ENCODE measurements at places on chromosomes 3 and 15.

DNA sequence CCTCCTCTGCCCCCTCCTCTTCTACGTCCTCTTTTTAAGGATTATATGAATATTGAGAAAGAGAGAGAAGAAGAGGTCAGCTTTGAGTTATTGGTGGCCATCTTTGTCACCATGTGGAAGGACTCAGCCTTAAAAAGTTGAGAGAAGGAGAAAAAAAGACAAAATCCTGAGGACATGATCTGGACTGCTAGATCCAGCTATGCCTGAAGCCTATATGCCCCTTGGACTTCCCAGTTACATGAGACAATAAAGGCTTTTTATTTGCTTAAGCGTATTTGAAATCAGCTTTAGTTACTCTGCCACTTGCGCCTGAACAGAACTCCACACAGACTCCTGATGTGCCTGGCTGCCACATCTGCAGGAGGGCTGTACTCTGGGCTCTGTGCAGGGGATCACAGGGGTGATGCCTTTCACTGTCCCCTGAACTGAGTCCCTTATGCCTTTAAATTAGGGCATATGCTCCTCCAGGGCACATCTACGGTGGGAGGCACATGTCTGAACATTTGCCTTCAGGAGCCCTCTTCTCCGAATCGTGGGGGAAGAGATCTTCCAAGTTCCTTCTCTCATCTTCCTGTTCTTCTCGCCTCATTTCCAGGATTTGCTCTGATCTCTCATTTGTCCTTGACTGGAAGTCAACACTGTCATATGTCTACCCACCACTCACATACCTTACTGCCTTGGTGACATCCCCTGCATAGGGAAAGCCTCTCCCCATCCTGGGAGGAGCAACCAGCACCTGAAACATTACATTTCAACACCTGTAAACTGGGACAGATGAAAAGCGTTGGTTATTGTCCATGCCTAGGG lies 14.0 kb upstream of the PLA2G4E start:
- DNase-seq: no peak

DNA sequence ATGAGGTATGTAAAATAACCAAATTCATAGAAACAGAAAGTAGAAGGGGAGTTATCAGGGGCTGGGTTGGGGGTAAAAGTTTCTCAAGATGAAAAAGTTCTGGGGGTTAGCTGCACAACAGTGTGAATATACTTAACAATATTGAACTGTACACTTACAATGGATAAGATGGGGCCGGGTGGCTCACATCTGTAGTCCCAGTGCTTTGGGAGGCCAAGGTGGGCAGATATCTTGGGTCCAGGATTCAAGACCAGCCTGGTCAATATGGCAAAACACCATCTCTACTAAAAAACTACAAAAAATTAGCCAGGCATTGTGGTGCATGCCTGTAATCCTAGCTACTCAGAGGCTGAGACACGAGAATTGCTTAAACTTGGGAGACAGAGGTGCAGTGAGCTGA lies 274.3 kb downstream of the TJP1 start:
- DNase-seq: no peak

- no peak for DNase-seq
Measured at GRCh38 chr3:72896996-72897757, 9.3 kb downstream of the GXYLT2 start.

DNA sequence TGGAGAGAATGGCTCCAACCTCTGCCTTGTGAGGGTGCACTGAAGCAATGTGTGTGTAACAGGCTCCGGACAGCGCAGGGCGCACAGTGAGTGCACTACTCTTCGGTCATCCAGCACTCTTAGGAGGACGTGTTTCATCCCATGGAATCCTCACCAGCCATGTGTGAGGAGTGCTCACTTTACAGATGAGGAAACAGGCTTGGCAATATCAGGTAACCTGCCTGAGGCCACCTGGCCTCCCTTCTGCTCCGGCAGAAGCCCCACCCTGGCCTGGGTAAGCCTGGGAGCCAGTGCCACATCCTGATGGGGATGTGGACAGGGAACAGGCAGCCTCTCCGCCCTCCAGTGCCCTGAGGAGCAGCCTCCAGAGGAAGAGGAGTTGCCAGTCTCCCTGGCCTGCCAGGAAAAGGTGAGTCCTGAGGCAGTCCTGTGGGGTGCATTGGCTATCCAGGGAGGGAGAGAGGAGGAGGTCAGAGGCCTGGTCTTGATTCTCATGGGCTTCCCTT lies 39.4 kb upstream of the LIMD1 start:
- no peak for DNase-seq

DNA sequence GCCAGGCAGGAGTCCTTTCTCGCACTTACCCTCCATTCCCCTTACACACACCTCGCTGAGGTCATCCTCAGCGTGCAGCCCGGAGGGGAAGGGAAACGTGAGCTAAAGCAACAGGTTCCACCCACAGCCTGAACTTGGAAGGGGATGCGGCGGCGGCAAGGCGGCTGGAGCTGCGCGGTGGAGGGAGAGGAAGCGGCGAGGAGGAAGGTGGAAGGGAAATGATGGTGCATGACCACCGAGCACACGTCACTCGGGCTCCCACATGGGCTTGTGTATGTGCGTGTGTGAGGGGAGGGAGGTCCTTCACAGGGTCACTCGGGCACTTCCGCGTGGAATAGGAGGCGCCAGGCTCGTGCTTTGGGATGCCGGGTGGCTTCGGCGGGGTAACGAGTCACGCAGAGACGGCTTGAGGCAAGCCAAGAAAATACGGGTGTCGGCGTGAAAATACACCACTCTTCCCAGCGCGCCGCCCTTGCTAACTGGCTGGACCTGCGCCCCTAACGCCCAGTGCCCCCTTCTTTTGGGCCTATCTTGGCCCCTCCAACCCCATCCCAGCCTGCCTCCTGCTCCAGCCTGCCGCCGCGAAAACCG lies 225.5 kb upstream of the IL12A start:
- peak; percentile 71 for DNase-seq

- DNase-seq: no peak
Measured at GRCh38 chr3:14857506-14857905, 38.7 kb downstream of the FGD5 start.

DNA sequence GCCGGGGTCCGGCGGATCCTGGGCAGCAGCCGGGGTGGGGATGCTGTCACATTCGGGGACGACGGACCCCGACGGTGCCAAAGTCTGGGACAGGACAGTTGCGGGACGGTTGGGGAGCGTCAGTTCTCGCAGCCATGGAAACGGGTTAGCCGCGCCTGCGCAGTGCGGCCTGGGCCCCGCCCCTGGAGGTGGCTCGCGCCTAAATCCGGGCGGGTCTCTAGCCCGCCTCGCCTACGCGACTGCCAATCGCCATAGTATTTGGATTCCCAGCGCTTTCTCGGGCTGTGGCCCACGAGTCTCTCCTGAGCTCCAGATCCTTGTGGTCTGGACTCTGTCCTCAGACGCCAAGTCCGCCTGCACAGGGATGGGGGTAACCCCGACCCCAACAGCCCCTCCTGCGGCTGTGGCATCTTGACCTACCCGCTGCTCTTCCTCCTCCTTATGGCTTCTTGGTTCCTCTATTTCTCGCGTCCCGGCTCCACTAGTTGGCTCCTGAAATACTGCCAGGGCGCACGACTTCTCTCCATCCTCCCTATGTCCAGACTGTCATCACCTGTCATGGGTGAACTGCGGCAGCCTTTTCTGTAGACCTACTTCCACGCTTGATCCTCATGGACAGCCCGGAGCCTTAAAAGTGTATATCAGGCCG lies at the start of gene ZMYND10:
Gene ZMYND10, minus strand, starts transcription at position 147 of the 649 bp plus-strand sequence. CDS start 153 bp downstream, outside the sequence.
- DNase-seq: no peak

DNA sequence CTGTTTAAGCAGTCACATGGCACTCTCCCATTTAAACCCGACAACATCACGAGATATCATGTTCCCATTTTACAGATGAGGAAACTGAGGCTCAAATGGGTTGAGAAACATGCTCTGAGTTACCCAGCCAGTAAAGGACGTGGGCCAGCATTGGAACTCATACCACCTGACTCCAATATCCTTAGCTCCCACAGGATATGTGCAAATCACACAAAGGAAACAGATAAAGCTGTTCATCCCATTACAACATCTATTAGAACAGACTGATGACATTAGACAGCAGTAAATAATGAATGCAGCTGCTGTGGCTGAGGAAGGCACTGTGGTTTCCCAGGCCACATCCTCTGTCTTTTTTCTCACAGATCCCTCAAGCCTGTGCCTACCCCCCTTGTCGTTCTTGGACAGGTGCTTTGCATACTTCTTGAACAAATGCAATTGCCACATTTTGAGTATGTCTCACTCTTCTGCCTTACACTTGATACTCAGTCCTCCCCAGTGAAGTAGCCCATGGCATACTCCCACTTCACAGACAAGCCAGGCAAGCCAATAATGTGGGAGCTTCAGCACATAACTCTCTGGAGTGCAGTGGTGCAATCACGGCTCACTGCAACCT lies 17.7 kb downstream of the FRMD4B start:
- DNase-seq: no peak

DNA sequence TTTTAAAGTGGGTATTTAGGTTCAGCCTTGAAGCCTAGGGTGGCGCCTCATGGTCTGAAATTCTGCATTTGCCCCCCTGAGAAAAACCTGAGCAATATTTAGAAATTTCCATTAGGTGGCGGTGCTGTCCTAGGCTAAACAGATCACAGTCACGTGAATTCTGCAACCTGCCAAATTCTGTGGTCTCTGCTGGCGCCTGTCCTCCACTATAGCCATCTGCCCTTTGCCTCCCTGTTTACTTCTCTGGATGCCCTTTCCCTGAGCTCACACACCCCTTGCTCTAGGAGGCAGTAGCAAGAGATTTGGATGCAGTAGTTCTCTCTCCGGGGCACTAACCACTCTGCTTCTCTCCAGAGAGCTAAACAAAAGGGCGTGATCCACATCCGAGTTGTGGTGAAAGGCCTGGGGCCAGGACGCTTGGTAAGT lies 9.1 kb downstream of the MRPS11 start:
- peak; percentile 6 for DNase-seq

- no peak for DNase-seq
Measured at GRCh38 chr3:132396255-132396654, 21.0 kb upstream of the DNAJC13 start.

DNA sequence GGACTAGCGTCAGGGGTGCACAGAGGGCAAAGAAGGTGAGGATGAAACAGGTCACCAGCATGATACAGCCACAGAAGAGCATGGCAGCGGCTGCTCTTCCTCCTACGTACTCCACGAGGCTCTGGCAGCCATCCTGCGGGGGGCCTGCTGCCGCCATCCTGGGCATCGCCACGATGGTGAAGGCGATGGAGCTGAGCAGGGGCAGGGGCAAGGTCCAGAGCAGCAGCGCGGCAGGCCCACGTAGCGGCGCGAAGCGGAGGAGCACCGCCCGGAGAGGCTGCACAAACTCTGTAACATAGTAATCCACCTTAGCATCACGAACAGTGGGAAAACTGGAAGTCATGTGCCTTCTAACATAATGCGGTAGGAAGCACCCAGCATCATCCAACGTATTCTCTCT lies 491.6 kb downstream of the PYDC2 start:
- DNase-seq: no peak

GRCh38 chr3:128217702-128218547 lies 64.6 kb downstream of the EEFSEC start:
- DNase-seq: no peak

GRCh38 chr3:158802409-158803268 lies 785 bp downstream of the MFSD1 start:
- DNase-seq: no peak

DNA sequence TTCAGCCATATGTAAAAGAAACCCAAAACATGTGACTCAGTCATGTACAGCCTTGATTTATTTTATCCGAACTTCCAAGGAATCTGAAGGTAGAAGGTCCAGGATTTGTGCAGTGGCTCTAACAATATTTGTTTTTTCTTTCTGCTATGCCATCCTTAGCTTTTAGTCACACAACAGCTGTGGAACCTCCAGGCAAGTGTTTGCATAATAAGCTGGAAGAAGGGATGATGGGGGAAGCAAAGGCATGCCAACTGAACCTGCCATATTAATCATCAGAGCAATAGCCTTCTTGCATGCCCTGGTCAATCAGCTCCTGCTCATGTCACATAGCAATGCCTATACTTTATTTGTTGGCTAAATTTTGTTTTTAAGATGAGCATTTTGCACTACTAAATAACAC lies 444.7 kb upstream of the ARPP21 start:
- DNase-seq: no peak

DNA sequence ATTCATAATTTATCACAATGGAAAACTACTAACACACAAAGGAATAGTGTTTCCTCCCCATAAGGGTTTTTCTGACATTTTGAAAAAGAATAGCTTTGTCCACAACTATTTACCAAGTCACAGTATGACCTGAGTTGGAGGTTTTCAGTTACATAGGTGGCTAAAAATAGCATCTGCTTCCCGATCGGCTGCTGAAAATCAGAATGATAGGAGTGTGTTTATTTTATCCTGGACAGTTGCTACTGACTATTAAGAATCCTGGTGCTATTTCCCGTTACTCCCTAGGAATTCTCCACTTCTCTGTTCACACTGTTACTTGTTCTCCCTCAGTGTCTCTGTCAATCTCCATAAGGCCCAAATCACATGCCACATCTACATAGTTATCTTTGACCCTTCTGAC lies 353.9 kb upstream of the RARB start:
- no peak for DNase-seq

GRCh38 chr3:40754994-40755393 lies 230.2 kb downstream of the ZNF621 start:
- DNase-seq: no peak

DNA sequence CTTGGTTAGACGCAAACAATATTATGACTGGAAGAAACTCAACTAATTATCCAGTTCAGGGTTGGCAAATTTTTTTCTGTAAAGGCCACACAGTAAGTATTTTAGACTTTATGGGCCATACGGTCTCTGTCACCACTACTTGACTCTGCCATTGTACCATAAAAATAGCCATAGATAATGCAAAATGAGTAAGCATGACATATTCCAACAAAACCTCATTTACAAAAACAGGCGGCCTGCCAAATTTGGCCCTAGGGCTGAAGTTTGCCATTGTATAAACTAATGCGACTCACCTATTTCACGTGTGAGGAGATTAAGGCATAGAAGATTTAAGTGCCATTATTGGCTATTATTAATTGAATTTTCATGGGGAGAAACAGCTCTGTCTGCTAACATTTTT lies 116.8 kb upstream of the CNTN6 start:
- DNase-seq: no peak

DNA sequence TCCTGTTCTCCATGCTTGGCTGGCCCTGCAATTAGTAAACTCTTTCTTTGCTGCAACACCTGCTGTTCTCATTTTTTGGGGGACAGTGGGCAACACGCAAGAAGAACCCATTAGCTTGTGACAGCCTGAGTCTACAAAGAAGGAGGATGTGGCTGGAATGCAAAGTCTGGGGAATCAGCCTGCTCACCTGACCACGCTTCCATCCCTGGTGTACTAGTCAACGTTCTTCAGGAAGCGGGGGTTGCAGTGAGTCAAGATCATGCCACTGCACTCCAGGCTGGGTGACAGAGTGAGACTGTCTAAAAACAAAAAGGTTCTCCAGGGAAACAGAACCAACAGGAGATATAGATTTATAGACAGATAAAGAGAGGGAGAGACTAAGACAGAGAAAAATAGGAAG lies 27.7 kb upstream of the KBTBD12 start:
- DNase-seq: no peak

Data from NCI-H774 (cell line).